ENCODE measurements at places on chromosomes 4 and X.

GRCh38 chrX:136665258-136665900 lies 17.4 kb downstream of the CD40LG start:
- DNase-seq = no peak

GRCh38 chr4:123170843-123171242 lies 225.8 kb upstream of the SPRY1 start:
- DNase-seq = no peak

GRCh38 chr4:98148856-98149255 lies 5.6 kb upstream of the STPG2 start:
- no peak for DNase-seq

DNA sequence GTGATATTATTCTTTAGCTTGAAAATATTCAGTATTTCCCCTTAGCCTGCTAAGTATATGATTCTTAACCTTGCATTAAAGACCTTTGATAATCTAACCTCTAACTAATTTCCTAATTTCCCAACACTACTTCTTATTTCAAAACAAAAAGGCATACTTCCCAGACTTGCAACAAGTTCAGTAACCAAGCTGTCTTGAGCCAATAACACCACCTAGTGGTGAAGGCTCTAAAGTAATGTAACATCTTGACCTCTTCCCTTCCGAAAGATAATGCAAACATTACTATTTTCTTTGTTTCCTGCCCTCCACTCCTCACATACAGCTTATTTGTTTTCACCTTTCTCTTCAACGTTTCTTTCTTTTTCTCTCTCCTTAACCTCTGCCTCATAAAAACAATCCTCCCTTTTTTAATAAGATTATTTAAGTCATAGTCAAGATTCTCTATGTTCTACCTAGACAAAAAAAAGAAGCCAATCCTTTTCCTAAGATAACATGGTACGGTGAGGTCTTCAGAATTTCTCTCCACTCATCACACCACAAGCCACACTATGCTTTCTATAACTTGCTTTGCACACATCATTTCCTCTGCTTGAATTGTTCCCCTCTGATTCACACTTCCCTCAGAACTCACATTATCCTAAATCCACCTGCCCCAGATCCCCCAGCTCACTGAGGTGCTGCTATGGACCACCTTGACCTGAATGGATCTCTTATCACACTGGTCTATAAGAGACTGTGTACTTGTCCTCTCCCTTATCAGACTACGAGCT lies 3.5 kb downstream of the FAT1 start:
- DNase-seq = no peak

GRCh38 chr4:105186701-105187161 lies 40.1 kb downstream of the TET2 start:
- no peak for DNase-seq

DNA sequence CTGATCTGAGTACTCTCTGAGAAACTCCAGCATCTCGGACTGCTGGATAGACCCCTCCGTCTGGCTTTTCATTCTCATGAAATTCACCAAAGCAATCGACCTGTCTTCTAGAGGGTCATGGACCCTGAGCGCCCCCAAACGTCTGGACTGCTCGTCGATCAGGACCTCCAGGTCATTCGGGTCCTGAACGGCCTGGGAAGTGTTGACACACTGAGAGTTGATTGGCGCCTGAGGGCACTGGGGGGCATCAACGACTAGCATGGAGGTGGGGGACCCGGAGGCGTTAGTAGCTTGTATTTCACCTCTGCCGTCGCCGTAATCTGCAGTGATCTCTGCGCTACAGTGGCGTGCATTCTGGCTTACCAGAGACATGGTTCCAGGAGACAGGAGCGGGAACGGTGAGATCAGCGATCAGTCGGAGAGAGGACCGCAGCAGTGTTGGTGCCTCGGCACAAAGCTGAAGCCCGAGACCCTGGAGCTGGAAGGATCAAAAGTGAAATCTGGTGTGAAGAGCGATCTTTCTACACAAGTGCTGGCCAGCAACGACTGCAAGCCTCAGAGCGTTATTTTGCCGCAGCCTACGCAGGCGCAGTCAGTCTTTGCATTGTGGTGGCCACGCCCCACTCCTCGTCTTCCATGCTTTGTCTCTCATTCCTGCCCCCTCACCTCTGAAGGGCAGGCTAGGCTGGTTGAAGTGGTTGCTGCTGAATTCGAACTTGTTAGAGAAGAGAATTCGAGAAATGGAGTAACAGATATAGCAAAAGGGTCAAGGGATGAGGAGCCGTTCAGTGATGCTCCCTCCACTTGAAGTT lies at the start of gene MAGEE2:
MAGEE2 (minus strand) TSS at position 575 of the 812 bp plus-strand sequence; CDS start at position 372, 203 bp downstream.
- DNase-seq = no peak

- DNase-seq = no peak
These were observed 148.4 kb upstream of the SPRY1 start for GRCh38 chr4:123248085-123248659.

GRCh38 chr4:74262522-74262921 lies 45.7 kb upstream of the EPGN start:
- DNase-seq = no peak

DNA sequence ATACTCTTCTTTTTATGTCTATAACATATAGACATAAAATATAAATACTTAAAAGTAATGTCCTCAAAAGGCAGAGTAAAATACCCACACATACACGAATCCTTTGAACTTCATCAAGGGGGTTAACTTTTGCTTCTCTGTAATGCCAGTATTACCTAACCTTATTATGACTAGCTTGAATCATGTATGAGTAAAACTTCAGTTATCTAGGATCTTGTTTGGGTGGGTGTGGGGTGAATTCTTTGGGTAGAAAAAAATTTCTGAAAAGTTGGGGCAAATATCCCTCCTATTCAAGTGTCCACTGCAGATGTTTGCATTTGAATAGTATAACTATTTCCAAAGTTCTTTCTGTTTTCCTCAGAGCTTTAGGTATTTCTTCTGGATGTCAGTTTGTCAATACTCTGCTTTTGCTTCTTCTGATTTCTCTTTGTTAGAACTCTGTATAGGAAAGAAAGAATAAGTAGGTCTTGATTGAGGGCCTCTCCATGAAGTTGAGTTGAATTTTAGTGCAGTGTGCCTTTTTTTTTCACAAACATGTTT lies 173.8 kb downstream of the ADGRL3 start:
- no peak for DNase-seq

GRCh38 chrX:26203561-26203960 lies 11.3 kb downstream of the MAGEB6 start:
- no peak for DNase-seq

- no peak for DNase-seq
These were observed 44.8 kb downstream of the SMARCA5 start for GRCh38 chr4:143558286-143558685.

DNA sequence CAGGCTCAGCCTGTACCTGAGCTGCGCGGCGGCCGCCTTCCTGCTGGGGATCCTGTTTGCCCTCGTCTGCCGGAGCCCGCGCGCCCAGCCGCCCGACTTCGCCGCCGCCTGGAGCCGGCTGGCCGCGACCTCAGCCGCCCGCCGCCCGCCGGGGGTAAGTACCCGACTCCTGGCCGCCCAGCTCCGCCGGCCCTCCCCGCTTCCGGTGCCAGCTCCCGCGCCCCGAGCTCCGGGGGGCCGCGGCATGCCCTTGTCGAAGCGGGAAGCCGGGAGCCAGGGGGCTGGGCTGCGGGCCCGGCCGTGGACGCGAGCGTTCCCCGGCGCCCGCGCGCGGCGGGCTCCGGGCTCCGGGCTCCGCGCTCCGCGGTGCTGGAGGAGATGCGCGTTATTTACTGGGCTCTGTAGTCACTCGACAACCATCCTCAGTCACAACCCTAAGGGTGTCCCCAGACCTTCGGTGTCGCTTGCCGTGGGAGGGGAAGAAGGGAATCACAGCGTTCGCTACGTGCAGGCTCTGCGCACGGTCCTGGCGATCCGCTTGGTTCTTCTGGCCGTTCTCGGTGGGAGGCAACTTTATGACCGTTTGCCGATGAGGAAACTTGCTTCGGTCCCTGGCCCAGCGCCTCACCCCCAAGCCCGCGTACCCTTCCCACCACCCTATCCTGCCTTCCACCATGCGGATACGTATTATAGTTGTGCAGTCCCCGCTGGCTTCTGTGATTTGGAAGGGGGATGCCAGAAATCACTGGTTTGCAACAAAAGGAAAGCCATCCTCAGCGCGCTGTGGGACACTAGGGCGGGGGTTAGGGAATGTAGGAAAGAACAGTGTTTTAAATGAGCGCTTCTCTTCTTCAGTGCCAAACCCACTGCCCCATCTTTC lies 944 bp downstream of the SNX25 start:
- DNase-seq = no peak

Measured in amygdala (tissue), 56 donors.